ENCODE measurements at places on chromosomes 2 and 18.

GRCh38 chr2:224498991-224499390 is 86.2 kb downstream of the CUL3 start:
- no peak for DNase-seq

GRCh38 chr2:63999049-63999448 is 20.2 kb downstream of the VPS54 start:
- DNase-seq = no peak

- no peak for DNase-seq
These were observed 194.9 kb upstream of the HAAO start for GRCh38 chr2:42987112-42987922.

DNA sequence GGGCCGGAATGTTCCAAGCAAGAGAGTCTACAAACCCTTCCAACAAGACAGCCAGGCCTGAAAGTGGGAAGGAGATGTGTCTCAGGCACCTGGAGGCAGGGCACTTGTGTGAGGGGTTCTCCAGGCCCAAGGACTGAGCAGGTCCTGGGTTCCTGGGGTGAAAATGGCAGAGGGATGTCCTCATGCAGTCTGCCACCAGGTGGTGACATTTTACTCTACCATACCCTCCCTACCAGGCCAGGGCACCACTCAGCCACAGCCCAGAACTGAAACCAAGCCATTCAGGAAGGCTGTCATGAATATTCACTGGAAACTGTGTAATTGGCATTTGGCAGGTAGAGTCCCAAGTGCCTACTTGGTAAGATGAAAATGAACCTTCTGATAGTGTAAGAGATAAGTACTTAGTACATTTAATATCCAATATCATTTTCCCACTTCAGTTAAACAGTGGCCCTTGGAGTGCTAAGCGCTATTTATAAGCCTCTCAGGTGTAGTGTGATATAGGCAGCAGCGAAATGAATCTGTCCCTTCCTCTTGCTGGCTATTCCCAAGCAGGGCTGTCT is 185.1 kb downstream of the MYO5B start:
- DNase-seq = peak; percentile 2

DNA sequence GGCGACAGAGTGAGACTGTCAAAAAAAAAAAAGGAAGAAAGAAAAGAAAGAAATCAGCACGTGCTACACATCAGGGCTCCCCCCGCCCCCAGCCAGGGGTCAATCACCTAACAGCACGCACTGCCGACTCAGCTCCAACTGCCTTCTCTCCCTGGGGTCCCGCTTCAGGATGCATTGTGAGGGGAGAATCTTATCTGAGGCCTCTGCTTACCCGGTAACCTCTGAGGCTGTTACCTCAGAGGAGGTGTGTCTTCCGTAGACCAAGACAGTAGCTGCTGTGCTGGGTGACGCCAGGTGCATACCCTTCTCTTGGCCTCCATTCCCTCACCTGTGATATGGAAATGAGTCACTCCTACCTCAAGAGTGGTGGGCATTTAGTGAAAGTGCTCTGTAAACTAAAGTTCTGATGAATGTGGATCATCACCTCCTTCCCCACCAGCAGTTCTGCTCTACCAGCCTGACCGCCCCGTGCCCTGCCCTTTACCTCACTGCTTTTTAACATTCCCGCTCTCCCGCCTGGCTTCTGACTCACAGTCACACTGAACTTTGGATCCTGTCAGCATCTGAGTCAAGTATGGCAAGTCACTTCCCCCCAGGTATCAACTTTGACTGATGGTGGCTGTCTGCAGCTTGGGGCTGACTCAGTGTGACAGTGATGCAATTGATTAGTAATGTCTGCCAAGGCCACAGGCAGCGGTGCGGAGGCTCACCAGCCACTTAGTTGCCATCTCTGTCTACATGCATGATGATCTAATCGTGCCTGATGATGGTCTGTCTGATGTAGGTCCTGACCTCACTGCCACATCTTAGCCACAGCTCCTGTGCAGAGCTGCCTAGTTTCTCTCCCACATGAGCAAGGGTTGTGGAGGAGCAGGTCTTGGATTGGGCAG is 20.1 kb downstream of the ARID5A start:
- DNase-seq = no peak

DNA sequence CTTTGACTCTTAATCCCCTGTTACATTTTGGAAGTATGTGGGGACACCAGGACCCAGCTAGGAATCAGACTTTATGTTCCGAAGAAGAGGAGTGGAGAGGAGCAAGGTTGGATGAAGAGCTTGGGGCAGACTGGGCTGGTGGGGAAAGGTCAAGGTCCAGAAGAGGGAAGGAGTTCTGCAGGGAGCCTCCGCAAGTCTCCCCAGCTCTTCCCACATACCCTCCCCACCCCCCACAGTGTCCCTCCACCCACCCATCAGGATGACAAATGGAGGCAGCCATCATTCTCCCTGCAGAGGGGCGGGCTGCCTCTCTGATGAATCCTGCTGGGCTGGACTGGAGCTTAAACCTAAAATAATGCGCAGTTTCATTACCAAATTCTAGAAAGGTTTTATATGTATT is 77.2 kb downstream of the ACKR3 start:
- DNase-seq = no peak

GRCh38 chr2:55958756-55959155 is 35.2 kb upstream of the EFEMP1 start:
- no peak for DNase-seq

DNA sequence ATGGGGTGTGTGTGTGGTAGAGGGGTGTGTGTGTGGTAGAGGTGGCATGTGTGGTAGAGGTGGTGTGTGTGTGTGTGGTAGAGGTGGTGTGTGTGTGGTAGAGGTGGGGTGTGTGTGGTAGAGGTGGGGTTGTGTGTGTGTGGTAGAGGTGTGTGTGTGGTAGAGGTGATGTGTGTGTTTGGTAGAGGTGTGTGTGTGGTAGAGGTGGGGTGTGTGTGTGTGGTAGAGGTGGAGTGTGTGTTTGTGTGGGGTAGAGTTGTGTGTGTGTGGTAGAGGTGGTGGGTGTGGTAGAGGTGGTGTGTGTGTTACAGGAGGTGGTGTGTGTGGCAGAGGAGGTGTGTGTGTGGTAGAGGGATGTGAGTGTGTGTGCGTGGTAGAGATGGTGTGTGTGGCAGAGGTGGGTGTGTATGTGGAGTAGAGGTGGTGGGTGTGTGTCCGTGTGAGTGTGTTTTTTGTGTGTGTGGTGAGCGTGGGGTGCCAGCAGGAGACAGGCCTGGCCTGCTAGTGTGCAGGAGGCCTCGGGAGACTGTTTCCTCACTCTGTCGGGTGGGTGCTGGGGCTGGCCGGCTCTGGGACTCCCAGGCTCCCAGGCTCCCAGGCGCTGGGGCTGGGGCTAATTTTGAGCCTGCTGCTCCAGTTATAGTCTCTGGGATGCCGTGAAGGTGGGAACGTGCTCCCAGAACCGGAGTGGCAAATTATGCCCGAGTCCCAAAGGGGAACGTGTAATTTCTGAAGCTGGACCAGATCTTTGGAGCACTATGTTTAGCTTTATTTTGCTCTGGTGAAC is 165.2 kb downstream of the DYSF start:
- no peak for DNase-seq

DNA sequence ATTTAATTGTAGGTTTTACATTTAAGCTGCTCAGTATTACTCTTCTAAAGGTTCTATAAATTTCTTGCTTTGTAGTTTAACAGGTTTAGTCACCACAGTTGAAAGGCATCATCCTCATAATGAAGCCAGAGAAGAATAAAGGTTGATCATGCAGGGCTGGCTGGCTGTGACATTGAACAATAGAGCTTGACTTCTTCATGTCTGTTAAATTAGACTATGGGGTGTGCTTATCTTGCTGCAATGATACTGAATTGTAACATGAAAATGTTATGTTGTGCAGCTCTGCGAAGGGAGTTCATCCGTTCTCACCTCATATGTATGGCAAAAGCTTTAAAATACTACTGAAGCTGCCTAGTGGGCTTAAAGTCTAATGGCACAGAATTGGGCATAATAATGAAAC is 81.8 kb downstream of the CAMKMT start:
- DNase-seq = no peak

- DNase-seq = no peak
These were observed 134.4 kb downstream of the MBP start for GRCh38 chr18:76997951-76998808.

DNA sequence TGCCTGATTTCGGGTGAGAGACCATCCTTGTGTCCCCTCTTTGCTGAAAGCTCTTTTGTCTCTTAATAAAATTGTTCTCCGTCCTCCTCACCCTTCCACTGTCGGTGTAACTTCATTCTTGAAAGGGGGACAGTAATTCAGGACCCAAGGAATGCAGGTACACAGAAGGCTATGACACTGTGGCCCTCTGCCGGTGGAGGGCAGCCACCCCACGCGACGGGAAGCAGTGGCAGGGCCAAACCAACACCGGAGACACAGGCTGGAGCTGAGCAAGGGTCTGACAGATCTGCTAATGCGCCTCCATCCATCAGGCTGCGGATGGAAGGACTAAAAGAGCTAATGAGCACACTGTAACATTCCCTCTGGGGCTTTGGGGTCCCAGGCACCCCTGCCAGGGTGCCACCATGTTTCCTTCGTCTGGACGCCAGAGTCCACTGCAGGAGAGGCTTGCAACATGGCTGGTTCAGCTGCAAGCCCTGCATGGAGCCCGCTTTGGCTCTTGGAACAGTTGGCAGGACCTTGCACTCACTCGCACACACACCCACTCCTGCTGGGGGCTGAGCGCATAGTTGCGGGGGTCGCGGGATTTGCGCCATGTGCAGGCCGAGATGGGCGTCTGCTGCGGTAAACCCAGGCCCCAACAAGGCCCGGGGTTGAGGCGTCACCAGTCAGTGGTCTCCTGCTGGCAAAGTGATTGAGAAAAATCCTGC is 544.1 kb upstream of the CDH7 start:
- no peak for DNase-seq

DNA sequence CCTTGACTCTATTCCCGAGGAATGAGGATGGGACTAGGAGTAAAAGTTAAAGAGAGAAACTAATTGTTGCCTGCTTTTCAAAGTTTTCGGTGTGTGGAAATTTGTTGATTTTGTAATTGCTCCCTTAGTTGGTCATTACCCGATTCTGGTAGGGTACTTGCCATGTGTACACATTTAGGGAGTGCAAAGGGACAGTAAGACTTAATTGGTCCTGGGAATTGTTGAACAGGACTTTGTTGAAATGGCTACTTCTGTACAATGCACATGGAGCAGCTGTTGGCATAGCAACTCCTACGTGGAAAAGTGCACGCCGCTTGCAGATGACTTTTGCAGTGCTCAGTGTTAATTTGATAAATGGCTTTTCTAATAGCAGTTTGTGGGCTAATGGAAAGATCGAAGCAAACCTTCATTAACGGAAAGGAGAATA is 22.9 kb downstream of the EPAS1 start:
- no peak for DNase-seq

GRCh38 chr2:122193622-122194021 is 438.2 kb downstream of the TSN start:
- DNase-seq = no peak

GRCh38 chr2:205726506-205726905 is 44.2 kb downstream of the NRP2 start:
- no peak for DNase-seq

DNA sequence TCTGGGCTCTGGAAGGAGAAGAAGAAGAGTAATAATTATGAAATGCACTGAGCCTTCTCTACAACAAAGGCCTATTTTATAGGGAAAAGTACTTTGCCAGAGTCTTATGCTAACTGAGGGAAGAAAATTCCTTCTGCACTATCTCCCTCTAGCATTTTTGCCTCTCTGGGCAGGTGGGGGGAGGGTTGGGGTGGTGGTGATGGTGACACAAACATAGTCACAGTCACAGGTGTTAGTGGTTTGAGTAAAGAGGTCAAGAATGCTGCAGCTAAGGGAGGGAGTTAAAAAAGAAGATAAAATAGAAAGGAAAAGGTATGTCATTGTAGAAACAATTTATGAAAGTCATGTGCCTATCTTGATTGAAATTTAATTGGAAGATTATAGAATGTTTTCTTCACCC is 140.8 kb upstream of the COL3A1 start:
- no peak for DNase-seq

DNA sequence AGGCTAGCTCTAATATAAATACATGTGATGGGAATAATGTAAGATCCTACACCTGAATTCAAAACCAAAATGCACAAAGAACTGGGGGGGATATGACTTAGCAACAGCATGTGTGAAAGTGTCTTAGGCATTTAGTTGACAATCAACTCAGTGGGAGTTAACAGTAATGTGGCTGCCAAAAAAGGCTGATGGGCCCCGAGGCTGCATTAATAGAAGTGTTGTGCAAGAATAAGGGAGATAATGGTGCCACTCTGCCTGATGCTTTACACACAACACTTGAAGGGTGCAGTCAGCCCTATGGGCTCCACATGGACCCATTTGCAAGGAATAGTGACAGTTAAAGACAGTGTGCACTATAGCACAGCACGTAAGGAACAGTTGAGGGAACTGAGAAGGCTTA is 649.4 kb upstream of the ZEB2 start:
- DNase-seq = no peak

DNA sequence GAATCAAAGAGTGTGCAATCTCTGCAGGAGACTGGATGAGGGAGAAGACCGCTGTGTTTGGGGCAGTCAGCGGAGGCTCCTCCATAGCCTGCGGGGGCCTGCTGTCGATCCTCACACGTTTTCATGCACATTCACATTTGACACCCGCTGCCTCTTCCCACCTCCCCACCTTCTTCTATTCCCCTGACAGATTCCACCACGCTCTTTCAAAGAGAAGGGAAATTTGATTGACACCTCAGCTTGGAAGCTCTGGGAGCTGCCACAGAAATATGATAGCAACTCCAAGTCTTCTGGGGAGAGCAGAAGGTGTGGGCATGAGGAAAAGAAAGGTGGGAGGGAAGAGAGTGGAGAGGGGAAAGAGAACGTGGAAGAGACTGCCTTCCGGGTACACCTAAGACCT is 87.5 kb downstream of the BOD1L2 start:
- DNase-seq = no peak

DNA sequence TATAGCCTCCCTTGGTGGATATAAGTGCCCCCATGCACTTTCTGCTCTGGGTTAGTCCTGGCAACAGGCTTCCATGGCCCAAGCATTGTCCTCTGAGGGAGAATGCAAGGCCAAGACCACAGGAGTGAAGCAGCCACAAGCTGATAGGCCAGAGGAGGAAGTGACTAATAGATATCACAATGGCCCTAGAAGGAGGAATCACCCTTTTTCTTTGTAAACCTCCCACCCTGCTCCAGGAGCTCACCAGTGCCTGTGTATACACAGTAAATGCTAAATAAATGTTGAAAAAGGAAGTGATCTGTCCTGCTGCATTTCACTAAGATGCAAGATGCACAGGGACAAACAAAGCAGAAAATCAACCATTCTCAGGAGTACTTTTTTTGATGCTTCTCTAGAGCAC is 49.7 kb upstream of the ABCA12 start:
- DNase-seq = no peak

GRCh38 chr2:12514631-12515437 is 201.9 kb upstream of the TRIB2 start:
- no peak for DNase-seq

DNA sequence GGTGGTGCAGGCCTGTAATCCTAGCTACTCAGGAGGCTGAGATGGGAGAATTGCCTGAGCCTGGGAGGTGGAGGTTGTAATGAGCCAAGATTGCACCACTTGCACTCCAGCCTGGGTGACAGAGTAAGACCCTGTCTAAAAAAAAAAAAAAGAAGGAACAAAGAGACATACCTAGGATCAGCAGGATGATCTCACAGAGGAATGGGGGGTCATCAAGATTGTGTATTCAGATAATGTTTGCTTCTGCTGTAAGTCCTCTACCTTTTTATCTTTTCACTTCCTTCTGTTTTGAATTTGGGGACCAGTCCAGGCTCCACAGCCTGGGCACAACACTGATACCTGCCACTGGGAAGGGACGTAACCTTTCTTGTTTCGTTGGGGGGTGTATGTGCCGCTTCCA is 53.2 kb downstream of the MAP4K4 start:
- no peak for DNase-seq
